ENCODE measurements at places on chromosomes 4 and X.

GRCh38 chr4:71229477-71230270 lies 109.1 kb upstream of the SLC4A4 start:
- peak; percentile 9 for DNase-seq

DNA sequence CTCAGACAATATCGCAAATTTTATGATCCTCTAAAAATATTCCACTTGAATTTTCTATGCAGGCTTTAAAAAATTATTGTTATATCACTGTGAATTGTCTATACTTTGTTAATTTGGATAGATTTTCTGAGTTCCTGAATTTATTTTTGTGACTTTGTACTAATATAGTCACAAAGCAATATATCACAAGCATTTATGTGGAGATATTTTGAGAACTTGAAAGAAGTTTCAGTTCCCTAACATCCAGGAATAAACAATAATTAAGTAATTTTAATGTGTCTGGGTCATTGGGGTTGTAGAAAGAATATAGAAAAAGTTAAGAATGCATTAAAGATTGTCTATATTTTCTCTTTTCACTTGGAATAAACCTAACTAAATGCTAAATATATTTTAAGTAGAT lies 32.0 kb downstream of the CXCL8 start:
- no peak for DNase-seq

DNA sequence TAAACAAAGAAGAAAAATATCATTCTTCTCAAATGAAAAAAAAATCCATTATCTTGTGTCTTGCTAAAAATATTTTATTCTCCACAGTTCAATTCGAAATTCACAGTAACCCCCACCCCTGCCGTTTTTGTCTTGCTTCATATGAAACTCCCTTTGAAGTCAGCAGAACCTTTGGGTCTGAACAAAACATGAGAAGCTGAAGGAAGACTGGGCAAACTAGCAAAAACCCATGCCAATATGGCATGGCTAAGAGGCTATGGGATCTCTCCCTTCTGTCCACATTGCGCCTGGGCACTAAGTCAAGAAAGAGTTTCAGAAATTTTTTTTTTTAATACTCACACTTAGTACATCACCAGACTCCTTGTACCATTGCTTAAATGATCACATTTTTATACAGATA lies 136.0 kb upstream of the SMIM31 start:
- no peak for DNase-seq

- DNase-seq: no peak
Measured at GRCh38 chrX:103783196-103783595, 6.6 kb downstream of the PLP1 start.

- DNase-seq: no peak
Measured at GRCh38 chrX:9471571-9471985, 6.7 kb downstream of the TBL1X start.

GRCh38 chr4:710916-711315 lies 5.3 kb downstream of the PCGF3 start:
- DNase-seq: no peak

DNA sequence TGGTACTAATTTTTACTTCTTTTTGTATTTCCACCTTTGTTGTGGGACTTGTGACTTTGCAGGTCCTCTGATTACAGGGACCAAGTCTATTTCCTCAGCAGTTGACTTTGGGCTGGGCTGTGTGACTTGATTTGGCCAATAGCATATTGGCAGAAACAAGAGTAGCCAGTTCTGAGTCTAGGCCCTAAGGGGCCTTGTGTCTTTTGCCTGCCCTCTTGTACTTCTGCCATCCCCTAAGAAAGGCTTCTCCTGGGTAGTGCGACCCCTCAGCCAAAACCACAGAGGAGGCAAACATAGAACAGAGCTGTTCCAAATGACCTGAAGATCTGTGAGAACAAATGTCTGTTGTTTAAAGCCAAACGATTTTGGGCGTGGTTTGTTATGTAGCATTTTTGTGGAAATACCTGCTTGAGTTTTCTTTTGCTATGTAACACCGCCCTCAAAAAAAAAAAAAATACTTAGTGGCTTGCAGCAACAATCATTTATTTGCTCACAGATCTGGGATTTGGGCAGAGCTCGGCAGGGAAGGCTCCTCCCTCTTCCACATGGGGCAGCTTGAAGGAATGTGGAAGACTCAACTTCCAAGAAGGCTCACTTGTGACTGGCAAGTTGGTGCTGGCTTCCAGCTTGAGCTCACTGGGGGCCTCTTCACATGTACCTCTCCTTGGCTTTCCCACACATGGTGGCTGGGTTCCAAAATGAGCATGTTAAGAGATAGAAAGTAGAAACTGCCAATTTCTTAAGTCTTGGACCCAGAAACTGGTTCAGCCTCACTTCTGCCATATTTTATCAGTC lies 423.0 kb upstream of the CNKSR2 start:
- no peak for DNase-seq

GRCh38 chrX:126338916-126339315 lies 172.8 kb upstream of the DCAF12L2 start:
- no peak for DNase-seq

- DNase-seq: no peak
Measured at GRCh38 chr4:146960634-146961033, 15.0 kb upstream of the TTC29 start.

GRCh38 chrX:96081891-96082290 lies 602.8 kb upstream of the DIAPH2 start:
- no peak for DNase-seq

- no peak for DNase-seq
Measured at GRCh38 chr4:28469387-28469786, 1608.7 kb downstream of the STIM2 start.

- no peak for DNase-seq
Measured at GRCh38 chrX:40157228-40158035, 59.7 kb upstream of the BCOR start.

GRCh38 chr4:47195706-47196105 lies 164.3 kb downstream of the GABRB1 start:
- no peak for DNase-seq

DNA sequence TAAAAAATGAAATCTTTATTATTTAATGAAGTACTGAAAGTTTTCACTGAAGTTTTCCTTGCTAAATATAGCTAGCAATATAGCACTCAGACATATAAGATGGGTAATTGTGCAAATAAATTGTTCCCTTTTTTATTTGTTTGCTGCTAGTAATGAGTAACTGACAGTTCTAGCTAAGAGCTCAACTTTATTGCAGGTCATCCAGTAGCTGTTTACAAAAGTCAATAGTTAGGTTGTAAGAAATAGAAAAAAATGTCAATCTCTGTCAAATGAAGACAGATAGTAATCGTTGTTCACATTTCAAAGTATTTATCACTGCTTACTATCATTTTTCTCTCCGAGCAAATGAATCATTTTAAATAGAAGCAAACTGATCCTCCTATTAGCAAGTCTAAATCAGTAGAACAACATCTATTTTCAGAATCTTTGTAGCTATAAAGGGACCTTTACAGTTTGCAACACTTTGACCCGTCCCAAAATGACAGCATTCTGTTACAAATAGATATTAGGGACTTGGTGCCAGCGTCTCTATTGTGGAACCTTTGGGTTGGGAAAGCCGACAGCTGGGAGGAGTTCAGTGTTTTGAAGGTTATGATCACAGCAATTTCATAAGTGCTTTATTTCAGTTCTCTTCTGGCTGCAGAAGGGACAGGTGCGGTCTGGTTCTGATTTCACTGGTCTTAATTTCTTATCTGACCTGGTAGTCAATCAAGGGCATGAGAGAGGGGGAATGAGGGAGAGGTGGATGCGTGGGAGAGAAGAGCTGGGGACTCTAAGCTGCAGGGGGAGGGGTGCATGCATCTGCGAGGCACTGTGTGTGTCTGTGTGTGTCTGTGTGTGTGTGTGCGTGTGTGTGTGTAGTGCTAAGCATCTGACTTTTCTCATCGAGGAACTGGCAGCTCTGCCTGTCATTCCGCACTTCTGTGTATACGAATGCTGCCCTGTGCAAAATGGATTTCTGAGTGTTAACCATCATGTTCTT lies 227.9 kb upstream of the PITX2 start:
- no peak for DNase-seq

GRCh38 chr4:129604632-129605255 lies 508.8 kb downstream of the C4orf33 start:
- no peak for DNase-seq

DNA sequence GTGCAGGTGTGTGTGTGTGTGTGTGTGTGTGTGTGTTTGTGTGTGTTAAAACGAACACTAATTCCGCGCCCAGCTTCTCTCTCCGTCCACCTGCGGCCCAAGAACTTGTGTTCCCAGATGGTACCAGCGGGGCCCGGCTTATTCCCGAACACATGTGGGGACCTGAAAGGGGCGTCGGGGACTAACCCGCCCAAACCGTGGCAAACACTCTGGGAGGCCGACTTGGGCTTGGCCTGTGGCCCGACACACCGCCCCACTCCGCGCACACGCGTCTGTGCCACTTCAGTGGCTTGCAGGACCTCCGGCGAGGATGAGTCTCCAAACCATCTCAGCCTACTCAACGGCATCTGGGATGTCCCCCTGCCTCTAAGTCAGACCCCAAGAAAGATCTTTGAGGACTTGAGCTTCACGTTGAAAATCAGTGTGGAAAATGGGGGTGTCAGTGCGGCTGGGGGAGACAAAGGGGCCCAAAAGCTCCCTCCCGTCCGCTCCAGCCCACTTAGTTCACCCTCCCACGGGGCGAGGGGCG lies 790 bp upstream of the HHIP start:
- DNase-seq: no peak

- DNase-seq: peak; percentile 66
Measured at GRCh38 chr4:184896868-184897715, 71.3 kb upstream of the ACSL1 start.

DNA sequence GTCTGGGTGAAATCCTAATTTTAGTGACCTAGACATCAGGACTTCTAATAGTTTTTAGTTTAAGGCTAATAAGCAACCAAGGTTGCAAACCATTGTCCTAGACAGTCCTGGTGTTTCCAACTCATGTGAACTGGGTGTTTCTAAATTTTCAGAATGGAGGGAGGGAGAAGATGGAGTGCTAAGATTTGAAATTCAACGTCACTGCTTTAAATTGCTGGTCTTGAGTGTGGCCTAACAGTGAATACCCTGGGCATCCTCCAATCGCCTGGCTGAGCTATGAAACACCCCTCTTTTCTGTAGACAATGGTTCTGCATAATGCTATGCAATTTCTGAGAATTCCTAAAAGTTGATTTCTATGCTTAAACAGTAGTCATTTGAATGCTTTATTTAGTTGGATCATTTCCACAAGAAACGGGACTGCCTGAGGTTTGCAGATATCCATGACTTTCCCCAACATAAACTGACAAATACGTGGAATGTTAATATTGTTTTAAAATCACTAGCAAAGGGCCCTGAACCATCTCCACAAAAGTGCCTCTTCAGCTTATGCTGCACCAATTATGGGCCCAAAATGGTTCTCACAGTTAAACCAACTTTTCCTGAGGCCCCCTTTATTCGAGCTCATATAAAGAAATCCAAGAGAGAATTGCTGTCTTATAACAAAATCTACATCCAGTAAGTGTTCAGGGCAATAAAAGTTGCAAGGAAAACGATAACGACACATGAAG lies 1.1 kb downstream of the FBXL5 start:
- peak; percentile 54 for DNase-seq

DNA sequence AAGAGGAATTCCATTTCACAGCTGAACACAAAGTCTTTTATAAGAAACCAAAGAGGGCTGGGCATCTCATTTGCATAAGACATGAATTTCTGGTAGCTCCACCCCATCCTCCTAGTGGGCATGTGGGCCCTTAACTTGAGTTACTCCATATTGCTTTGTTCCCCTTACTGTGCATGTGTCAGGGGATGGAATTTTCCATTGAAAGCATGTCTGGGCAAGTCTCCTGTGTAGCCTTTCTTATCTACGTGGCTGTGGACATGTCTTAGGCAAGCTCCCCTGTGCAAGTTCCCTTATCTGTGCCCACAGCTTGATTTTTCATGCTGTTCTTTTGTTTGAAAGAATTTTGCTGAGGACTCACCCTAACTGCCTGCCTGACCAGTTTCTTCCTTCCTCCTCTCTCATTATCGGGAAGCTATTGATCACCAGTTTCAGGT lies 123.5 kb upstream of the JADE1 start:
- DNase-seq: no peak

GRCh38 chrX:69362354-69362753 lies 141.8 kb upstream of the NALF2 start:
- no peak for DNase-seq

- DNase-seq: peak; percentile 91
Measured at GRCh38 chr4:147829401-147830101, 97.7 kb downstream of the ARHGAP10 start.

GRCh38 chr4:185343726-185344581 lies 51.8 kb downstream of the LRP2BP start:
- DNase-seq: no peak

GRCh38 chrX:49884290-49884862 lies 5.1 kb downstream of the USP27X start:
- DNase-seq: peak; percentile 51

DNA sequence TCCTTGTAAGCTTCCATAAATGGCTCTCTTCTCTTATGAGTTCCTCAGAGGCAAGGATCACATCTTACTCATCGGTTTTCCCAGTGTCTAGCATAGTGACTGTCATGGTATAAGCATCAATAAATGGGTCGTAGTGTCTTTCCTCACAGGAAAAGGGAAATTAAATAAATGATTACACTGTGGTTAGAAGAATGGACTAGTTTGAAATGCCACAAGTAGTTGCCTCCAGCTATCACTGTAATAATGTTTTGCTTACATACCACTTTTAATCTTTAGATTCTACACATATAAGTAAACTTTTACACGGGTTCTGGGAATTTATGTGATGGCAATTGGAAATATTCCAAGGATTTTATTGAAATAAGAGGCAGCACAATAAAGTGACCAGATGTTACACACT lies 152.8 kb upstream of the CXorf51A start:
- no peak for DNase-seq

DNA sequence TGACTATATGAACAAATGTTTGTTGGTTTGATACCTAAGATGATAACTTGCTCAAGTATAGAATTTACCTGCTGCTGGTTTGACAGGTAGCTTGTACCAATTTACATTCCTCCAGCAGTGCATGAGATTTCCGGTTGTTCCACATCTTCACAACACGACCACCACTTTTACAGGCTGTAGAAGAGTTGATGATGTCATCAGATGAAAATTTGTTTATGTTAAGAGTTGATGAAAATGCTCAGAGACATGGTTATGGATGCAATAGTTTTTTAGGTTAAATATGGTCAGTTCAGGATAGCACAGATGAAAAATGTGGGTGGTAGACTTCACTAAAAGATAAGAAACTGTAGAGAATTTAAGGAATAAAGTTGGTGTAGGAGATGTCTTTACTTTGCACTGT lies 468.3 kb downstream of the PCDH18 start:
- DNase-seq: no peak

DNA sequence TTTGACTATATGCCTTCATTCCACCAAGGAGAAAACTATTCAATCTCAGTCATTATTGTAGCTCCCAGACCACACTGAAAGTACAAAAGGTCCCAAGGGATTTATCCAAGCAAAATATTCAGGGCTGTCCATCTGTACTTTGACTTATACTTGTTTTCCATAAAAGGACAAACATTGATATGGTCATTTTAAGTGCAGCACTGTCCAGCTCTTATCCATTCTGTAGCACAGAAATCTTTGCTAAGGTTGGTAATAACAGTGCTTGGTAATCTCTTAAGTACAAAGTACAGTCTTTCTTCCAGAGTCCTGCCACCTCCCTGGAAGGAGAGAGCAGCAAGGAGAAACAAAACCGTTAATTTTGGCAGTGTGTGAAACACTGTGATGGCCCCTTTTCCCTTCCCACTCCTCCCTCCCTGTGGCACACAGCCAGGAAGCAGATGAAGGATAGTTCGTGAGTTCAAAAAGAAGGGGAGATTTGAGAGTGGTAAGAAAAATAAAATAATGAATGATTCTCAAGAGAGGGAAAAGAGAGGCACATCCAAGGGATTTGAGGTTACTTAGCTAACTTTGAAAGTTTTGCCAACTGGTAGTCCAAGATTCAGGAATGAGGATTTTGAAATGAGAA lies 6.8 kb upstream of the CXCL2 start:
- no peak for DNase-seq

- no peak for DNase-seq
Measured at GRCh38 chr4:71334465-71334882, 4.3 kb upstream of the SLC4A4 start.

Data from fibroblast of gingiva (primary cell).